IMR-90 (cell line): ENCODE measurements at places on chromosomes 13 and 19. TPM values are rescaled to one million over a fixed set of nuclear protein-coding genes. Genes with fewer than 3 reads are reported as not detected.
A peak's percentile ranks its signal among the peaks of the same experiment; 100 is the strongest.

The CPT1C gene
- 53.1 and 56.1 TPM in 2 replicates for polyA plus RNA-seq

The SGCG gene
- polyA plus RNA-seq = 0.06 TPM in 1 of 2 replicates, not detected in the other

The RNF225 gene
- 0.10 TPM in 1 of 2 replicates, not detected in the other for polyA plus RNA-seq

- no peak for DNase-seq
Observed at GRCh38 chr13:28031896-28032288, 43.4 kb upstream of the URAD start.

- DNase-seq = peak; percentile 62
Observed at GRCh38 chr13:33512880-33513554, 227.5 kb upstream of the STARD13 start.

DNA sequence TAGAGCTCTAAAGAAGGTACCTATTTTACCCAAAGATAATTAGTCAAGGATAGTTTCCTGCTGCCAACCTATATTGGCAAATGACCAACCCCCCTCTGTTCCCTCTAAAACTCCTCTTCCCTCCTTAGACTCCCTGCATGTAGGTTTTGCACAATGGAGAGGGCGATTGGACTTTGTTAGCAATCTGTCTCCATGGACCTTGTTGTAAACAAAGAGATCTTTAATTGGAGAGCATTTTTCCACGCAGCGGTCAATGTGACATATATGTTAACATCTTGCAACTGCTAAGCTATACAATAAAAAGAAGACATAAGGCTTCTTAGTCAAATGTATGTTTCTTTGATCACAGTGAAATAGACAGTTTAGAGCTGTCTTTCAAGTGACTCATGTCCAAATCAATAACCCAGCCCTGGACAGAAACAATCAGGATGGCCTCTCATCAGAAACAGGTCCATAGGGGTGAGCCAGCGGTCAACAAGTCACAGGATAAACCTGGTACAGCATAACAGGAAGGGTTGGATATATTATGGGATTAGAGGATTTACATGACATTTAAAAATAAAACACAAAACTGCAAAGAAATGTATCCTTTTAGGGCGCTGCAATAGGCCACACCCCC, 69.7 kb upstream of the UBL3 start:
- no peak for DNase-seq

GRCh38 chr19:46513461-46514236, 18.0 kb upstream of the PNMA8B start:
- DNase-seq = peak; percentile 51

DNA sequence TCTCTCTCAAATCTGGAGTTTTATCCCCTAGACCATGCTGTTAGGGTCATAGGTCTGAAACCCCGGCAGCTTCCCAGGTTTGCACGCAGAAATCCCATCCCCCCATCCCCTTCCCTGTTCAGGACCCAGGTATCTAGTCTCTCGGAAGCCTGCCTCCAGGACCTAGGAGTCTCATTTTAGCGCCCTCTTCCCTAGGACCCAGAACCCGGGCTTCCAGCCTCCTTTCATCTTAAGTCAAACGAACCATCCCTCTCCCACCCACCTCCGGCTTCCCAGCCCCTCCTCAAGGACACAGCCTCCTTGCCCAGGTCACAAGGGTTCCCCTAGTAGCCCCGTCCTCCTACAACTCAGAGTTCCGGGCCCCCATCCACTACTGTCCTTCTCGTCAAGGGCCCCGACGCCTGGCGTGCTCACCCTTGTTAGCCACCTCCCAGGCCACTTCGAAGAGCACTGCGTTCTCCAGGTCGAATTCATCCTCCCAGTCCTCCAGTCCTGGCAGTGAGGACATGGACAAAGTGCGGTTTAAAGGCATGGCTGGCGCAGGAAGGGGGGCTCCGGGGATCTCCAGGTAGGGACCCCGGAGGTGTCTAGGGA, 431 bp downstream of the GYS1 start:
- no peak for DNase-seq

DNA sequence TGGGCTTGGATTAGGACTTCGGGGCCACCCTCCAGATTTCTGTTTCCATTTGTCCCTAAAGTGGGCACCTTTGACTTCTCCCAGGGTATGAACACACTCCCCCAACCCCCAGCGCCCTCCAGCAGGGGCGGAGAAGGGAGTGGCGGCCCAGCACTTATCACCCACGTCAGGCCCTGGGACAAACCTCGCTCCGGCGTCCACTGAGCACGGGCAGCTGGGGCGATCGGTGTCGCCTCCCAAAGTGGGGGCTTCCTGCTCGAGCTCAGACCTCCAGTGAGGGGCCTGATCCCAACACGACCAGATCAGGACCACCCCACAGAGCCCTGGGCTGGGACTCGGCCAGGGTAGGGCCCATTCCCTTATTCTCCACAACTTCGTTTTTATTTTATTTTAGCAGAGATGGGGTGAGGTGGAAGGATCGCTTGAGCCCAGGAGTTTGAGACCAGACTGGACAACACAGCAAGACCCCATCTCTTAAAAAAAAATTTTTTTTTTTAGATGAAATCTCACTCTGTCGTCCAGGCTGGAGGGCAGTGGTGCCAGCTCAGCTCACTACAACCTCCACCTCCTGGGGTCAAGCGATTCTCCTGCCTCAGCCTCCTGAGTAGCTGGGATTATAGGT, 3.7 kb upstream of the TCF3 start:
- DNase-seq = no peak

GRCh38 chr19:19461671-19462622, 53.4 kb downstream of the TSSK6 start:
- no peak for DNase-seq
